Stimulated activated CD8-positive, alpha-beta memory T cell treated with anti-CD3 and anti-CD28 coated beads, Interleukin-4, amount 100 ng/mL, for 4 hours (primary cell): ENCODE measurements at places on chromosomes 1 and 21.

DNA sequence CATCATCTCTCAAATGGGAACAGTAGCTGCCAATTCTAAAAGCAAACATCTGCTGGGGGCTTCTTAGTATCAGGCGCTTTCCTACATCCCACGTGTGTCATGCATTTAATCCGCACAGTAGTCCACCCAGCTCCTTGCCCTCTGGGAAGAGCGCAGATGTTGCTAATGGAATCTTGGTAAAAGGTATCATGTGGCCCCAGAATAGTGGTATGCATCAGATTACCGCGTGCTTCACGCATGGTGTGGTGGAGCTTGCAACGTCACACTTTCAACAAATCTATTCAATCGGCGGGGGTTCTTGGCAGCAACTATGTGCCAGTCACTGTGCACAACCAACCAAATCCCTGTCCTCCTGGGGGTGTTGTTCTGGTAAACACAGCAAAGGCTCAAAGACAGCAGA lies 141.0 kb downstream of the HIVEP3 start:
- DNase-seq = no peak

- no peak for DNase-seq
These were observed 205.1 kb upstream of the LMO4 start for GRCh38 chr1:87123610-87124009.

- DNase-seq = no peak
These were observed 12.3 kb downstream of the SGIP1 start for GRCh38 chr1:66546047-66546810.

GRCh38 chr1:84736445-84736844 lies 46.2 kb upstream of the SSX2IP start:
- no peak for DNase-seq

GRCh38 chr1:182875889-182876288 lies 36.7 kb downstream of the DHX9 start:
- no peak for DNase-seq

DNA sequence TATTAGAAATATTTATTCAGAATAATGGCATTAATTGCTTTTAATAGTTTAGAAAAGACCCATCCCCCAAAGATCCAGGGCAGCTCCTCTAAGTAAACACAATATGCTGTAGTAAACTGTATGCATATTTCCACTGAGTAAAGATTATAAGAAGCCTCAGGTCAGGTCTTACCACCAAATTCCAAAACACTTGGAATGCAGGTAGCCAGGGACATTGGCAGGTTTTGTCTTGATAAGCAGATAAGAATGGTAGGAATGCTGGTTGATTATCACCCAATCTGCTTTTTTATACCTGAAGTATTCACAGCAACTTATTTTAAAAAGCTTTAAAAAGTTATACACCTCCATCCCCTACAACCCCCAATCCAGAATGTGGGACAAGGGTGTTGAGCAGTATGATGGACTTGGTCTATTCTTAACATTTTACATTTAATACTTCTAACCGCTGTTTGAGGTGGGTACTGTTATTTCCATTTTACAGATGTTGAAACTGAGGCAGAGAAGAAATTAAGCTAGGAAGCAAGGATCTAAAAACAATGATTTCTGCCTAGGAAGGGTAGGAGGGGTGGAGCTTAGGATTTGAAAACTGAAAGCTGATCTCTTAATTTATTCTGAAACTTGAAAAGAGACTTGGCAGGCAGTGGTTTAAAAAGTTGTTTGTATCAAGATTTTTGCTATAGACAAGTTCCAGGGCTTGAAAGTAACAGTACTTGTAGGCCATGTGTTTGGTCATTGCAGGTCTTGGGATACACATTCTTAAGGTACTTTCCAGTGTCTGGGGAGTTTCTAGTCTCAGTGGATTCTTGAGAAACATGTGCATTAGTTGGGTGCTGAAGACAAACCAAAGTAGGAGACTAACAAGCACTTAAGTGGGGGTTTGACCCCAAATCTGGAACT lies 15.6 kb upstream of the THEM4 start:
- DNase-seq = no peak

DNA sequence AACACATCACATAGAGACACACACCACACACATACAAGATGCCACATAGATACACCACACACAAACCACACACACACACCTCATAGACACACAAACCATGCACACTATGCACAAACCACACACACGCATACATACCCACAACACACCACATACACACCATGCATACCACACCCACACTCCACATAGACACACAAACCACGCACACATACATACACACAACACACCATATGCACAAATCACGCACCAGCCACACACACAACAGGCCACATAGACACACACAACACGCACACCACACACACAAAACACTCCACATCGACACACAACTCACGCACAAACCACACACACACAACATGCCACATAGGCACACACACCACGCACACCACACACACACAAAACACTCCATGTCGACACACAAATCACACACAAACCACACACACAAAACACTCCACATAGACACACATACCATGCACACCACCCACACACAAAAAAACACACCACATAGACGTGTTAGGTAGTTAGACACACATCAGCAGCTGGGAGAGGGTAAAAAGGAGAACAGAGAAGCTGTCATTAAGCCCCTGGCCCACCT lies 49.5 kb upstream of the SLC19A1 start:
- no peak for DNase-seq

DNA sequence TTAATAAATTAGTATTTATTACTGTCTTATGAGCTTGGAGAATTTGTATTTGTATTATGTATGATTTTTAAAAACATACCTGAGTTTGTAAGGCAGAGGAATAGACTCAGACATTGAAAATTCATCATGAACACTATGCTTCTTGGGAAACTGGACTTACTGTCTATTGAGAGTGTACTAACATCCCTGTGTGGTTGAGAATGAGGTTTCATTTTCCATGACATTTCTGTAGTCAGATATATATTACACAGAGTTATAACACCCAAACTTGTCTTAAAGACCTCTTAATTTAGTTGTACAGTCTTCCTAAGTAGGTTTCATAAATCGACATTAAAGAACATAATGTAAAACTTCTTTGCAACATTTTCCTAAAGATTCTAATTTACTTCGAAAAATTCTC lies 30.0 kb downstream of the PPP2R5A start:
- DNase-seq = no peak

DNA sequence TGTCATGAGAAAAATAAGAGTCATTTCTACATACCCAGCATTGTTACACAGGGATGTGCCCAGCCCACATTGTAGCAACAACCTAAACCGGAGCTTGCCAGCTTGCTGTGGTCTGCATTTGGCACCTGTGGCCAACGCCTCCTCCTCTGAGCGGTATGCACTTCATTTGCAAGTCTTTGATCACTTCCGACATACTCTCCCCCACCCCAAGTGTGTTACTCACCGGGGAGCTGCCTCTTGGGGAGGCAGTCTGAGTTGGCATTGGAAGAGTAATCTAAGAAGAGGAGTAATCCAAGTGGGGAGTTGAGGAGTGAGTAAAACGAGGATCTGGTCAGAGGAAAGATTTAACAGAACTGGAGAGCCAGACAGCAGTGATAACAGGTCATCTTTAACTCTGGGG lies 3.8 kb downstream of the BCL9 start:
- peak; percentile 73 for DNase-seq

DNA sequence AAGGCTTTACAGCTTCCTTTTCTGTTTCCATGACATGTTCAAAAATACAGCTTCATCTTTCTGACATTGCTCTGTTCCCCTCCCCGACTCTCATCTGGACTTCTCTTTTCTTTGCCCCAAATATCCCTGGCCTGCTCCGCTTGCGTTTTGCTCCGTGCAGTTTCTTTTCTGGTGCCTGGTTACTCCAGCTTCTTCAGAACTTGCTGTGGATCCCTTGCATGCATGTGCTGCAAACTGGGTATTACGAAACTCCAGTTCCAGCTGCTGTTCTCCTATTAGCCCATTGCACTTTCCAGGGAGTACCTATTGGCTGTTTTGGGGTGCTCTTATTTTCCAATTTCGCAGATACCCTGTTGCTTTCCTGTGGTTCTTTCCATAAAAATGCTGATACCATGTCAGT lies 9.9 kb upstream of the NDC1 start:
- no peak for DNase-seq

DNA sequence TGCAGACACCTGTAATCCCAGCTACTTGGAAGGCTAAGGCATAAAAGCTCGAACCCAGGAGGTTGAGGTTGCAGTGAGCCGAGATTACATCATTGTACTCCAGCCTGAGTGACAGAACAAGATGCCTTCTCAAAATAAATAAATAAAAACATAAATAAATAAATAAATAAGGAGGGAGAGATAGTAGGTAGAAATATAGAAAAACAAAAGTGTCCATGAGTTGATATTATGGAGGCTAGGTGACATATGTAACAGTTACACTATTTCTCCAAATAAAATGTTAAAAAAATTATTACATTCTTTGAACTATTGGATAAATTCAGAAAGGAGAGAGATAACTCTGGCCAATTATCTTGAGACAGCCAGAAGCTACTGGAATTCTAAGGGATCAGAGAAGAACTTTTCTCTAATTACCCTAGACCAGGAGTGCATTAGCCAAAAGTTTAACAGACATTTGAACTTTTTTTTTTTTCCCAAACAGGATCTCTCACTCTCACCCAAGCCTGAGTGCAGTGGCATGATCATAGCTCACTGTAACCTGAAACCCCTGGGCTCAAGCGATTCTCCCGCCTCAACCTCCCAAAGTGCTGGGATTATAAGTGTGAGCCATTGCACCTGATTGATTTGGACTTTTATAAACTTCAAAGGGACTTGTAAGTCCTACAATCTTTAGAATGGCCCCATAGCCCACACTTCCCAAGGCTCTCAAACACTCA lies 17.6 kb downstream of the SYNJ1 start:
- no peak for DNase-seq

DNA sequence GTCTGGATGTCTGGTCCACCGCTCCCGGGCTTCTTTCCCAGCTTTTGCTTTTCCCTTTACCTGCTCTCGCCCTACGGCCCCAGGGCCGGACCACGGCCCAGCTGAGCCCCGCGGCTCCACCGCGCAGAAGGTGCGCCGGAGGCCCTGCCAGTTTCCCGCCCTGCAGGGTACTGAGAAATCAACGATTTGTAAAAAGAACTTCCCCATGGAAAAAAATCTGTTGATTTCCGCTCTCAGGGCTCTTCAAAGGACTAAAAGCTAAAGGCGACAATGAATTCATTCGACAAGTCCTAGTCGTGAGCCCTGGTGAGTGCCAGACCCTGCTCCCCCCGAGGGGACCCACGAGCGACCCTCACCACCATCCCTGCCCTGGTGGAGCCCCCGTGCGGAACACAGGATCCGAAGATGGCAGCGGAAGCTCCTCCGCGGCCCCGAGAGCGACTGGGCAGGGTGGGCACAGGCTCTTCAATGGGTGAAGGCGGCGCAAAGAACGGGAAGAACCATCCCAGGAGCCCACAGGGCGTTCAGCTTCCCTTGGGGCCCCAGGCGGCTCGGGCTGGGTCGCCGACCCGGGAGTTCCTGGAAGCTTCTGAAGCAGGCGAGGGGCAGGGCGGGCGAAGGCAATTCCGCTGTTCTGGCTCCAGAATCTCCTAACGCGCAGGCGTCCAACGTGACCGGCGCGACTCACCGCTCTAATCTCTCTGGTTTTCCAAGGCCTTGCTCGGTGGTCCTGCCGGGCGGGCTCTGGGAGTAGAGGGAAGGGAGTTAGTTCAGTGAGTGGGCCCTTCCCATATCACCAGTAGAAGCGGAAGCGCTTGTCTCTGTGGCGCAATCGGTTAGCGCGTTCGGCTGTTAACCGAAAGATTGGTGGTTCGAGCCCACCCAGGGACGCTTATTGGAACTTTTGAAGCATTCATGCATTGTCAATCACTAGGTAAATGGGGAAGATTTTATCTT lies 6.6 kb upstream of the RNU1-2 start:
- DNase-seq = peak; percentile 34

DNA sequence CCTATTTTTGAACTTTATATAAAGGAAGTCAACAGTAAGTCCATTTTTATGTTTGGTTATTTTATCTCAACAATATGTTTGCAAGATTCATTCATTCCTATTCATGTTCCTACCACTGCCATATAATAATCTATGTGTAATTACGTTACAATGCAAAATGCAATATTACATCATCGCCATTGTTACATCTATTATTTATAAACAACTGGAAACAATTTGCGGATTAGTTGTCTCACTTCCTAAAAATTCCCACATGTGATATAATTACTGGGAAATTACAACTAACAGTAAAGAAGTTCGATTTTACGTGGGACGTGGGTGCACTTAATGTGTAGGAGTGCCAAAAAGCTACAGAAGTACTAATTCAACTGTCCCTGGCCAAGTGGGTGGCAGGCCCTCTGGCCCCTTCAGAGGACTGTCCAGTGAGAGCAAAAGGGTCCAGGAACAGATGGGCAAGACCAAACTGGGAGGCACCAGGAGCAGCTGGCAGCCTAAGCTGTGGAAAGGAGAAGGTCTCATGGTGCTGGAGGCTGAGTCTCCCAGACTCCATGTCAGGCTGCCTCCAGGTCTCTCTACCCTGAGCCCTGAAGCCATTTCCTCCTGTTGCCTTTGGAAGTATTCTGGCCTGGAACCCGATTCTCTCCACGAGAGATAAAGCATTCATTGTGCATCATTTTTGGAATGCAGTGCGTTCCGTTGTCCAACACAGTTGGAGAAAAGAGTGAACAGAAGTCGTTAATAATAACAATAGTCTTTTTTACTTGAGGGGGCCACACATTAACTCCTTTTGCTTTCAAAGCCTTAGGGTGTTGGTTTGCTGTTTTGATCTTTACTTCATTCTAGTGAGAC lies 42.9 kb downstream of the TNNT2 start:
- DNase-seq = no peak

DNA sequence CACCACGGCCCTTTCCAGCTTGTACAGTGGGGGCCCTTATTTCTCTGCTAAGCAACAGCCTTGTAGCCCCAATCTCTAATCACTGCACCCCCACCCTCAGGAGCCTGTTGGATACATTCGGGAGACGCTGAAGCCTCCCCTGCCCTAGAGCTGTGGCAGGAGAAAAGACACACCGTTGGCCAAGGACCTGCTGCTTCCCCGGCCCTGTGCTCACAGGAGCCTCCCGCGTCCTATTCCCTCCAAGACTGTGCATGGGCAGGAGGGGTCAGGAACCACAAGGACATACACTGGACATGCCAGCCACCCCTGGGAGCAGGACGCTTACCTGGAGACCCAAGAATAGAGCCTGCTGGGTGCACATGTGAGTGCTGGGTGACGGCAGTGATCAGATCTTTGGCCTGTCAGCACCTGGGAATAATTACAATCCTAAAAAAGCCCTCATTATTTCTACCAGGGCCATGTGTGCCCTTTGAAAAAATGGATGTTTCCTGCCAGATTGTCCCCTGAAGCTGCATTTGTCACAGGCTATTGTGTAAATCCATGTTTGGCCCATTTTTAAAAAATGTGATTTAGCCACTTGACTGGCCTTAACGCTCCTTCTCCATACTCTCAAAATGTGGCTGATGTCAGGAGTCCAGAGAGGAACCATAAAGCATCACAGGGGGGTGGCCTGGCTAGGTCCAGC lies 590.6 kb downstream of the MATN1 start:
- no peak for DNase-seq

- DNase-seq = no peak
These were observed 835 bp downstream of the C1orf52 start for GRCh38 chr1:85258536-85259117.
